ENCODE measurements at places on chromosomes 11 and 22.

DNA sequence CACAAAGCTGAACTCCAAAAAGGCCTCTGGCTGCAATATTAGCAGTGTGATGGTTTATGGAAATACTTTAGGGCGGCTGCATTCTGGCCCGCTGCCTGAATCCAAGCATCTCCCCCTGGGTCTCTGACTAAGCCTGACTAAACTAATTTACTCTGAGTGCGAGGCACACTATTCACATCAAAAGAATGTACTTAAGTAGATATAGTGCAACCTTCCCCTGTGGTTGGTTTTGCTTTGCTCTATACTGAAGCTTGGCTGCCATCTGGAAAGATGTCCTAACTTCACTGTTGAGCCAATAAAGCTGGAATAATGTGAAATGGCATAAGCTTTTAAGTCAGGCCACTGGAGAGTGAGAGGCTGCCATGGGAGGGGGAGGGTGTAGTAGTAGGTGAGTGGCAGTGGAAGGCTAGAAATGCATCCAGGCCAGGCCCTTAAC lies 321.6 kb downstream of the AASDHPPT start:
- no peak for DNase-seq

DNA sequence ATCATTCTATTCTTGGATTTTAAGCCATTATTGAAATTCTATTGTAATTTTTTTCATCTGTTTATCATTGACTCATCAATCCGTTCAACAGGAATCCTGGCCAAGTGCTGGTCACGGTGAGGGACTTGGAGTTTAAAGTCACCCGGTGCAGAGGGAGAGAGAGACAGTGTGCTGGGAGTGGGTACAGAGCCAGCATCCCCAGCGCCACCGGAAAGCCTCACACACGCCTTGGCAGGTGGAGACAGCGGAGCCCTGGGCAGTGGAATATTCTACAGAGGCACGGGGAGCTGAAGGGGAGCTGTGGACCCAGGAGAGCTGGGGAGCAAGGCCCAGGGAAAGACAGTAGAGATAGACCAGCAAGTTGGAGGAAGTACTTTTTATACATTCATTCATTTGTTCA lies 787.6 kb downstream of the BRD1 start:
- no peak for DNase-seq

- DNase-seq = no peak
These were observed 9.3 kb downstream of the APOL5 start for GRCh38 chr22:35726933-35727332.

- DNase-seq = no peak
These were observed 2.5 kb downstream of the WNT7B start for GRCh38 chr22:45974498-45974897.

GRCh38 chr11:44528581-44528980 lies 36.9 kb upstream of the CD82 start:
- DNase-seq = no peak

GRCh38 chr11:63888170-63889086 lies 28.5 kb downstream of the RCOR2 start:
- DNase-seq = peak; percentile 58

GRCh38 chr11:11420191-11420898 lies 67.3 kb upstream of the CSNK2A3 start:
- DNase-seq = no peak

- peak; percentile 72 for DNase-seq
These were observed 22.6 kb downstream of the RTN4RL2 start for GRCh38 chr11:57482782-57483561.

GRCh38 chr11:58286249-58286648 lies 18.2 kb upstream of the OR10W1 start:
- DNase-seq = no peak

DNA sequence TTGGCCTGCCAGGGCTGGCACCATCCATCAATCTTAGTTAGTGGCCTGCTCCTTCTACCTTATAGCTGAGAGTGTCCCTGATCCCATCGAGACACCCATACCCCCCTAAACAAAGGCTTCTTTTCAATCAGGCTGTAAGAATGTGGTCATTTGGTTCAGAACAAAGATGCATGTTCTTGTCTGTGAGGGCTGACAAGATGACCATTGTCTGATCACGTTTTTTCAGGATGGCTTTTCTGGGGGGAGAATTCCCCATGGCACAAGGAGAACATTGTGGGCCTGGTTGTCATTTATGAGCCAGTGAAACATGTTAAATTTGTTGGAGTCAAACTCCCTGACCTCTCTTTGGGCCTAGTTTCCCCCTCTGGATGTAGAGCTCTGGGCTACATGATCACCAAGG lies 160.4 kb downstream of the INSC start:
- no peak for DNase-seq

DNA sequence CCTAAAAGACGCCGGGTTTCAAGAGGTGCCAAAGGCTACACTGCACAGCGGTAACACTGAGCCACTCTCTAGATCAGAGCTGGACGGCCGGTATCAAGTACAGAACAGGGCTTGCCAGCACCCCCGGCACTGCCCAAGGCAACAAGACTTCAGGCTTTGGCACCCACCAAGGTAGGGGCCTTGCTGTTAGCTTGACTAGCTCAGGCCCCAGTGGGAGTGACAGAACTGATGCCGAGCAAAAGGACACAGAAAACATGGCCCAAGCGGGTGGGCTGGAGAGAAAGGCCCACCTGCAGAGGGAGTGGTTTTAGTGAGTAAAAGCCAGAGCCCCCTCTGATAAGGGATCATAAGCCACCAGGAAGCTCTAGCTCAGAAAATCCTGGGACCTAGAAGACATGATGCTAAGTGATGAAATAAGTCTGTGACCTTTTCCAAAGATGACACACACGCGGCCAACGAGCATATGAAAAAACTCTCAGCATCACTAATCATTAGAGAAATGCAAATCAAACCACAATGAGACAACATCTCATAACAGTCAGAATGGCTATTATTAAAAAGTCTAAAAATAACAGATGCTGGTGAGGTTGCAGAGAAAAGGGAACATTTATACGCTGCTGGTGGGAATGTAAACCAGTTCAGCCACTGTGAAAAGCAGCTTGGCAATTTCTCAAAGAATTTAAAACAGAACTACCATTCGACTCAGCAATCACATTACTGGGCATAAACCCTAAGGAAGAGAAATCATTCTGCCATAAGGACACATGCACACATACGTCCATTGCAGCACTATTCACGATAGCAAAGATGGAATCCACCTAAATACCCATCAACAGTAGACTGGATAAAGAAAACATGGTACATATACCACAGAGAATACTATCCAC lies 12.9 kb downstream of the EHD1 start:
- no peak for DNase-seq

DNA sequence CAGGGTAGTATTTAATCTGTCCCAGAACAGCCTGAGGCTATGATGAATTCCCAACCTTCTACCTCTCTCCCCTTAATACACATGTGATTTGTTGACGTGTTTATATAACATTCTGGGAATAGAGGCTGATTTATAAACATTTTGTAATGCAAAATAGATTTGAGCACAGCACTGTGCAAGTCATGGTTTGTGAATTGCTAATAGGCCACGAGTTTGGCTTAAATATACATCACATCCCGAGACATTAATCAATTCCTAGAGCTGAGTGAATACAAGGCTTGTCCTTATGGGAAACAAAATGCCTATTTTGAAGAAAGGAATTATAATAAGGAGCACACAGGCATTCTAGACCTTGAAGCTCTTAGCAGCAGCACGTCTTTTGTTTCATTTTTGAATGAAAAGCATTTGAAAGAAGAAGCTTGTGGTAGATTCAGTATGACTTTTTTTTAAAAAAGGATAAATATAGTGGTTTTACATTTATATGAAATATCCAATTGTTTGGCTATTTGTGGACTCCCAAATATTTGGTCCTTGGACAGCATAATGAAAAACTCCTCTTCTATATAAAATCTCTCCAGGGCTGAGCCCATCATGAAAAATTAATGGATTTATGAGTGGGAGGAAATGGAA lies 116.4 kb downstream of the SLC17A6 start:
- no peak for DNase-seq

GRCh38 chr11:1084561-1085439 lies 10.1 kb downstream of the MUC2 start:
- DNase-seq = no peak

DNA sequence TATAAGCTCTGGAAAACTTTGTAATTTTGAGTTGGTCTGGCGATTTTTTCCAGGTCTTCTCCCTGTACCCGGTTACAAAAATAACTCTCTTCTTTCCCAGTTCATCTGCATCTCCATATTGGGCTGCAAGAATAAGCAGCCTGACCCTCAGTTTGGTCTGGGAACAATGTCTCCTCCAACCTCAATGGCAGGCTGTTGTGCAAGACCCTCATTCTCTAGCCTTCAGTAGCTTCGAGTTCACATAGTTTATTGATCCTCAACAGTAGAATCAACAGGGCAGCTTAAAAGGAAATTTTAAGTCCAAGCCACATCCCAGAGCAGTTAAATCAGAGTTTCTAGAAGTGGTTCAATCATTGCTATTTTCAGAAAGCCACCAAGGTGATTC lies 35.3 kb downstream of the TMPRSS5 start:
- DNase-seq = no peak

DNA sequence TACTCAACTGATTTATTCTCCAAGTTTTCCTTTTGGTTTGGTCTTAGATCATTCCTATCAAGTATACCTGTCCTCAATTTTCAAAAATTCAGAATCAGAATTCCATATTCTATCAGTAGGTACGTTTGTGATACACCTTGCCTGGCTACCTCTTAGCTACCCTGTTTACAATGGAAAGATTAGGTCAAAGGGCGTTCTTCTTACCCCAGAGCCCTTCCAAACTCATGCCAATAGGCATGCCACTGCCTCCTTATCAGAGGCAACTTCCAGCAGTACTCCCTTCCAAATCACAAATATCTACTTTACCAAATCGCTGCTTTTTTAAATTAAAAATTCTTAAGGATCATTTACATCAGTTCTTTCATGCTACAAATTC lies 1.0 kb downstream of the PATL1 start:
- no peak for DNase-seq

DNA sequence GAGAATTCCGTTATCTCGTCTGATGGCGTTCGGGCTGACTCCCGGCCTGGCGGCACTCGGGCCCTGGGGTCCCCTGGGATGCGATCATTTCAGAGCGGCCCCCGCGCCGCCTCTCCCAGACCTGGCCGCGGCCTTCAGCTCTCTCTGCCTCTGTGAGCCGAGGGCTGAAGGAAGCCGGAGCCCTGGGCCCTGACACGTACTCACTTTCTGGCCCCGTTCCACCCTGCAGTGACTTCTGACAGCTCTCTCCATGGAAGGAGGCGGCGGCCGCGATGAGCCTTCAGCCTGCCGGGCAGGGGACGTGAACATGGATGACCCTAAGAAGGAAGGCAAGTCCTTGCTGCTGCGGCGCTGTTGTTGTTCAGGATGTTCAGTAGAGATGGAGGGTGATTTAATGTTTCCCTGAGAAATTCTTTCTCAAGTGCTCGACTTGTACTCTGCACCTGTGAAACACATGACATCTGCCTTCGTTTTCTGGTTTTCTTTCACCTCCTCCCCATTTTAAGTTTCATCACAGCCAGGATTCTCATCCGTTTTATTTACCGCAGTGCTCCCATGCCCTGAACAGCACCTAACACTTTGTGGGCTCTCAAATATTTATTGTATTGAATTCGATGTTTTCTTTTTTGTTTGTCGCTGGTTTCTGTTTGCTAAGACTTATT lies 612 bp downstream of the GTSE1 start:
- no peak for DNase-seq

GRCh38 chr11:95144313-95145235 lies 54.9 kb downstream of the ENDOD1 start:
- no peak for DNase-seq

- DNase-seq = no peak
These were observed 23.9 kb downstream of the GLB1L2 start for GRCh38 chr11:134355656-134356055.

DNA sequence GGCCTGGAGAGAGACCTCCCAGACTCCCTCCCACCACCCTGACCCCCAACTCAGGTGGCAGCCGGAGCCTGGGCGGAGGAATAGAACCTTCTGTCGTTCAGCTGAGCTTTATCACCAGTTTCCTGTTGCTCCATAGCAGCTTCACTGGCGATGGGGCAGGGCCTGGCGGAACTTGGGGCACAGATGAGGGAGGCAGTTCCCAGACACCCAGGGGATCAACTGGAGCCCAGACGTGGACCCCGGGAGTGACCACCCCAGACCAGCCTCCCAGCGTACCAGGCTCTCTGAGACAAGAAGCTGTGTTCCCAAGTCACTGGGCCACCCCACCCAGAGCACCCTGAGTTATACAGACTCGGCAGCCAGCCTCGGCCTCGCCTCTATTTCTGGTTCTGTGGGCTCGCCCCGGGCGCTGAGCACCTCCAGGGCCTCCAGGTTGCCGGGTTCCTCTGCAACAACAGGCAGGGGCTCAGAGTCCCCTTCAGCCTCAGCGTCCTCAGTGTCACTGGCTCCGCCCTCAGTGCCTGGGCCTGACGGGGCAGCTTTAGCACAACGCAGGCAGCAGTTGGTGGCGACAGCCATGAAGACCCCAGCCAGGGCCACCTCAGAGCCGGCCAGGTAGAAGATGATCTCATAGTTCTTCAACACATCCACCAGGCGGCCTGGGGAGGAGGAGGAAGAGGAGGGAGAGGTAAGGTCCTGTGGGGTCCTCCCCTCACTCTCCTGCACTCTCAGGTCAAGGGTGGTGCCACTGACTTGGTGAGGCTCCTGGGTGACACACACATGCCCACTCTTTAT lies 5.7 kb downstream of the SLC16A8 start:
- no peak for DNase-seq

DNA sequence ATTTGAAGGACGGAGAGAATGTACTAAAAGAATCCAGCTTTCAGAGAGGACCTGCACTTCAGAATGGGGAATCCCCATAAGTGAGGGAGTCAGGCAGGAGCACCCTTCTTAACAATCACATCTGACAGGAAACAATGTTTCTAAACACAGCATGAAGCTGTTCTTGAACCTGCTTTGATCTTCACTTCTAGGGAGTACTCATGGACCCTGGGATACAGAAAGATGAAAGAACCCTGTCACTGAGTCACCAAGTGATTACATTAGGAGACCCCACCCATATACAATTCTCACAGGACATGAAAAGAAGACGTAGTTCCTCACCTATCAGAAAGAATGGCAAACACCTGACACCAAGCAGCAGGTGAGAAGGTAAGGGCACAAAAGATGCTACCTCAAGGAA lies 296.9 kb upstream of the ZC3H12C start:
- DNase-seq = no peak

GRCh38 chr11:95042906-95043305 lies 6.3 kb upstream of the KDM4F start:
- DNase-seq = no peak

DNA sequence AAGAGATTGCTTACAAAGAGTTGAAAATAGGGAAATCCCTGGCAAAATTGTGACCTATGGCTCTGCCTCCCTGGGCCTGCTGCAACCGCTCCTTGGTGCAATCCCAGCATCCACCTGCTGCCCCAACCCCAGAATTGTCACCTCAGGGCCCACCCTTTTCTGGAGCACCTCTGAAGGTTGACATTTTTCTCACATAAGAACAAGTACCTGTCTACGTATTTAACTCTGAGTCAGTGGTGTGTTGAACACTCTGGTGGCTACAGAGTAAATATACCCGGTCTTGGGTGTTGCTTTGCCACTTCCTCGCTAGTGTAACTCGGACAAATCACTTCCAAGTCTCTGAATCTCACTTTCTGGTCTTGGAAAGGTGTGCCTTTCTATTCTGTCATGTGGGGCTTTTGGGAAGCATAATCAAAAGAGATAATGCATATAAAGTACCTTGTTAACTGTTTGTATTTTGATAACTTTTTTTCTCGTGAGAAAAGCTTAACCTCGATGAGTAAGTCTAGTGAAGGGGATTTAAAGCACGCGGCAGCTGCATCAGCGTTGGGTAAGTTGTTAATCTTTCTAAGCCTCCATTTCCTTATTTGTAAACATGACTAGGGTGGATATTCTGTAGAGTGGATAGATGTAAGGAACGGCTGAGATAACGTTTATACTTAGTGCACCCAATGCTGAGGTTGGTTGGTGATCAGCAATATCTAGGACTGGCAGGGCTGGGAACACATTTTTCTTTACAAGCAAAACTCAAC lies 881.2 kb downstream of the OPCML start:
- DNase-seq = no peak

All from activated T-cell treated with anti-CD3 and anti-CD28 coated beads for 4 hours (primary cell).